ENCODE measurements at places on chromosomes 2 and 18.

- no peak for DNase-seq
Measured at GRCh38 chr2:100655446-100655845, 92.7 kb downstream of the PDCL3 start.

DNA sequence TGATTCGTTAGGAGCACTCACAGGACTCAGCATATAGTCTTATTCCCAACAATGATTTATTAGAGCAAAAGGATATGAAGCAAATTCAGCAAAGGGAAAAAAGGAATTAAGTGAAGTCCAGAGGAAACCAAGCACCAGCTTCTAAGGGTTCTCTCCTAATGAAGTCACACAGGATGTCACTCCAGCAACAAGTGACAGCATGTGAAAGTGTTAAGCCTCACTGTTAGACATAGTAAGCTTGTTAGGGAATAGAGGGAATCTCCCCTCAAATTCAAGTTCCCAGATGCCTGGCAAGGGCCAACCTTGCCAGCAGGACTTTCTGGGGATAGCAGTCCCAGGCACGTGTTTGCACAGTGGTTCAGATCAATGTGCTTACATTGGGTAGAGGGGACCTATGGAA lies 4.4 kb upstream of the SLC30A6 start:
- DNase-seq, result no peak

DNA sequence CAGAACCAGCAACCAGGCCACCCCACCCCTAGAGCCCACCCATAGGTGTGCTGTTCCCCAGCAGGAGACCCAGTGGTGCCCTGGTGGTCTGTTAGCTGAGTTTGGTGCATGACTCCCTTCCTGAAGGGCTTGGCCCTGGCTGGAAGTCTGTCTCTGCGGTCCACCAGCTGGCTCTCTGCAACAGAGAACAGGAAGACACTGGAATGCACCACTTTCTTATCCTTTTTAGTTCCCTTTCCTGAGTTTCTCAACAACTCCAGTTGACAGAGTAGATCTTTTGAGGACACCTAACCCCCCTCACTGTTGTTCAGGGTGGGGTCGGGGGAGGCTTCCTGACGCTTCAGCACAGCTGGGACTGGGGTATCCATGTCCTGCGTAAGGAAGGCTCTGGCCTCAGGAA lies 11.9 kb upstream of the RPL37A start:
- no peak for DNase-seq

GRCh38 chr2:31057691-31058090 lies 80.5 kb downstream of the GALNT14 start:
- no peak for DNase-seq

DNA sequence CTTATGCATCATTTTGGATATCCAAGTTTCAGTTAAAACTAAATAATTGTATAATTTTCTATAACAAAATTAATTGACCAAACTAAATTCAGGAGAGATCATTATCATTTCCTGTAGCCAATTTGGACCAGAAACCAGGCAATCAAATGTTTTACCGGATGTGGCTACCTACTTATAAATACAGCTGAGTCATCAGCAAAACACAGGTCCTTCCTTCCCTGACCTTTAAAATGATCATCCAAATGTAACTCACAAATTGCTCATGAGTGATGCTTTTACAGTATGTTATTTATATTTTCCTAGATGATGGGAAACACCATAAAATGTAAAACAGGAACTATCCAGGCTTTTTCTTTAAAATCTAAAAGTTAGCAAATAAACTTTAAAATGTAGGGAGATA lies 133.7 kb downstream of the CBLN2 start:
- DNase-seq, result no peak

- DNase-seq, result no peak
Measured at GRCh38 chr2:3101016-3101942, 276.3 kb downstream of the EIPR1 start.

DNA sequence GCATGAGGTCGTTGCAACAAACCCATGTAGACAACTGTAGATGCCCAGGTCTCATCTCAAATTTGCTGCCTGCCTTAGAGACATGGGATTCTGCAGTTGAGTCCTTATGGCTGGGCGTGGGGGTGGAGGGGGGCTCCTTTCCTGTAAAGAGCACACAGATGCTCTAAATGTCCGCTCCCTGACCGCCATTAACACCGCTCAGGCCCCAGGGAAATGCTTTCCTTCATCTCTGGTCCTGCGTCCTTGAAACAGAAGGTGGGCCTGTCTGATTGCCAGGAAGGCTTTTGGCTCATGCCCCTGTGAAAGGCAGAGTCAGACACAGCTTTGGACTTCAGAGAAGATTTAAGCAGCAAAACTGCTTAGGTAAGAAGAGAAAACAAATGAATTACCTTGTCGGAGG lies 25.7 kb downstream of the GPR39 start:
- no peak for DNase-seq

GRCh38 chr2:85788603-85789002 lies 34.8 kb downstream of the ATOH8 start:
- DNase-seq, result no peak

DNA sequence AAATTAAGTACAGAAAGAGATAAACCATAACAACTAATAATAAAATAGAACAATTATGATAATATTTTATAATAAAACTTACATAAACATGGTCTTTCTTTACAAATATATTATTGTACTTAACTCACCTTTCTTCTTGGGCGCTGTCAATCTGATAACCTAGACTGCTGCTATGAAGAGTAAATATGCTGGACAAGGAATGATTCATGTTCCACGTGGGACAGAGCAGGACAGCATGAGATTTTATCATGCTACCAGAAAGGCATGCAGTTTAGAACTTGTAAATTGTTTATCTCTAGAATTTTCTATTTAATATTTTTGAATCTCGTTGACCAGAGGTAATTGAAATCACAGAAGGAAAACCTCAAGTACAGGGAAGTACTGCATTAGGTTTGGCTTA lies 210.7 kb downstream of the ANKRD30B start:
- no peak for DNase-seq

GRCh38 chr2:169109502-169110409 lies 40.4 kb downstream of the DHRS9 start:
- DNase-seq, result peak; percentile 83

- DNase-seq, result no peak
Measured at GRCh38 chr2:135245071-135245470, 193.0 kb downstream of the RAB3GAP1 start.

DNA sequence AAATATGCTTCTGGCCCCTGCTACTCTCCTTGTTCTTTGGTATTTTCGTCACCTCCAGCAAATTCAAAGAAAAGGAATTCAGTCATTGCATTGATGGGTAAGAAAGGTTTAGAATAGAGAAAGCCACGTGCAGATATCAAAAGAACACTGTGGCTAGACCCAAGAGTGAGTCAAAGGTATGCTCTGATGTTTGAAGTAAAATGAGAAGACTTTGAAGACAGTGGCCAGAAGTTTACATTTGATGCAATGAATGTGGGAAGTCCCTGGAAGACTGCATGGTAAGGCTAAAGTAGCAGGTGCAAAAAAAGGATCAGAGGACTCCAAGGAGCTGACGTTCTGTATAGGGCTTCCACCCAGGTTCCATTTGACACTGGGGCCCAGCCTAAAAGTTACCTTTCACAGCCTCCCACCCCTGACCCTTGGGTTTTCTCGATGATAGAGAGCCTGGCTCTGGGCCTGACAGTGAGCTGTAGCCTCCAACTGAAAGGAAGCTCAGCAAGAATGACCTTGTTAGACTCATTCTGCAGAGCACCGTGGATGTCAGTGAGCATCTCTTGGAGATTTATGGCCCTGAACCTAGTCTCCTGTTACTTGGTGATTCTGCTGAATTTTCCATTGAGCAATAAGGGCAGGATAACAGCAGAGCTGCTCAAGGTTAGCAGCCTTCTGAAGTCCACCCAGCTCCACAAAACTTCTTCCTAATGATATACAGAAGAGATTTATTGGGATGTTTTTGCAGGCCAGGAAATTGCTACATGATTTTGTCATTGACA lies 223.7 kb upstream of the RBBP8 start:
- no peak for DNase-seq

GRCh38 chr2:163077241-163077640 lies 238.7 kb upstream of the KCNH7 start:
- DNase-seq, result no peak

GRCh38 chr2:226758921-226759640 lies 40.5 kb downstream of the IRS1 start:
- no peak for DNase-seq

GRCh38 chr2:212520340-212520739 lies 18.3 kb downstream of the ERBB4 start:
- no peak for DNase-seq

Measured in lower lobe of right lung (tissue), 2 donors.